Activated CD8-positive, alpha-beta T cell treated with anti-CD3 and anti-CD28 coated beads for 36 hours (primary cell): ENCODE measurements at places on chromosomes 3 and 15. TPM values are rescaled to one million over a fixed set of nuclear protein-coding genes. Genes with fewer than 3 reads are reported as not detected.

GRCh38 chr15:71226536-71227455, 111.5 kb downstream of the THSD4 start:
- DNase-seq, result no peak
- H3K36me3 ChIP-seq, result no peaks in the 10 kb centered on the region
- H3K4me1 ChIP-seq, result no peaks in the 10 kb centered on the region
- no peak overlapping the region for H3K4me3 ChIP-seq

- no peak overlapping the region for H3K4me3 ChIP-seq
- H3K4me1 ChIP-seq, result no peaks in the 10 kb centered on the region
- H3K36me3 ChIP-seq, result no peaks in the 10 kb centered on the region
- H3K27ac ChIP-seq, result no peak overlapping the region
- DNase-seq, result no peak
Observed at GRCh38 chr3:29324180-29324651, 43.3 kb downstream of the RBMS3 start.

DNA sequence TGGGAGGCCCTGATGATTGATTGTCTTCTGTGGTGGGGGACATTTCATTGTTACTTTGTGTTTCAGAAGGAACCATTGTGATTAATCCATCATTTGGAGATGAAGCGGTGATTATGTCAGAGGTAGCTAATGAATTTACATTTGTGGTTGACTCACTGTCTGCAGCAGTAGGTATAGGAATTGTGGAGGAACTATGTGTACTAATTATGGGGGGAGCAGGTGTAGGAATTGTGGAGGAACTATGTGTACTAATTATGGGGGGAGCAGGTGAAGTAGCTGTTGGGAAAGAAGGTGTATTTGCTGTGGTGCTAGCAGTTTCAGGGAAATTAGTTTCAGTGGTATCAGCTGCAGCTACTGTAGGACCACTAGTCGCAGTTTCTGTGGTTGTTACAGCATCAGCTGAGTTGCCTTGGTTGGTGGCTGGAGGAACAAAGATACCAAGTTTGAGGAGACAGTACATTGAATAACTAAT, 6.9 kb downstream of the MUC13 start:
- H3K36me3 ChIP-seq, result no peaks in the 10 kb centered on the region

GRCh38 chr3:144029769-144030168, 58.1 kb downstream of the DIPK2A start:
- H3K4me3 ChIP-seq, result no peak overlapping the region
- peaks cover 9% of the 10 kb centered on the region for H3K4me1 ChIP-seq
- no peak for DNase-seq
- no peak overlapping the region for H3K27ac ChIP-seq

- no peaks in the 10 kb centered on the region for H3K27me3 ChIP-seq
- no peaks in the 10 kb centered on the region for H3K36me3 ChIP-seq
- DNase-seq, result no peak
- H3K4me3 ChIP-seq, result no peak overlapping the region
Observed at GRCh38 chr15:32119694-32120330, 89.5 kb downstream of the CHRNA7 start.

GRCh38 chr3:116378077-116378476, 67.2 kb downstream of the LSAMP start:
- no peak for DNase-seq
- H3K36me3 ChIP-seq, result no peaks in the 10 kb centered on the region
- no peak overlapping the region for H3K4me3 ChIP-seq

- no peak overlapping the region for H3K27ac ChIP-seq
- H3K36me3 ChIP-seq, result no peaks in the 10 kb centered on the region
- peak; percentile 1 for DNase-seq
- H3K4me3 ChIP-seq, result no peak overlapping the region
- H3K4me1 ChIP-seq, result no peaks in the 10 kb centered on the region
Observed at GRCh38 chr3:89851974-89852621, 744.7 kb downstream of the EPHA3 start.

Gene RASL12
- total RNA-seq, result not detected

GRCh38 chr15:78130466-78131294, 565 bp downstream of the CIB2 start:
- H3K27me3 ChIP-seq, result peaks cover 1% of the 10 kb centered on the region
- peaks cover 22% of the 10 kb centered on the region for H3K4me1 ChIP-seq
- peak overlapping the region; percentile 70 for H3K4me3 ChIP-seq

DNA sequence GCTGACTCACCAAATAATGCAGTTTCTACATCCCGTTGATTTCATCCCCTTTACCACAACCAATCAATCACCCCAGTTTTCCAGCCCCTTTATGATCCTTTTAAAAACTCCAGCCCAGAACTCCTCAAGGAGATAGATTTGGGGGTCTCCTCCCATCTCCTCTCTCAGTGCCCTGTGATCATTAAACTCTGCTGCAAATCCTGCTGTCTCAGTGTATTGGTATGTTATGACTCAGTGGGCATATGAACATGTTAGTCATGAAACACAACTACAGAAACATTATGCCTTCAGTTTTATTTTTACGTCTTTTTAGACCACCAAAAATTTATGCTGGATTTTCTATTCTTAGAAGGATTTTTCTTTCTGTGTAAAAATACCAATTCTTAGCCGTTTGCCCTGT, 213.7 kb downstream of the DIPK2A start:
- peaks cover 6% of the 10 kb centered on the region for H3K4me1 ChIP-seq
- DNase-seq, result no peak
- no peak overlapping the region for H3K4me3 ChIP-seq
- no peak overlapping the region for H3K27ac ChIP-seq

- no peak overlapping the region for H3K4me3 ChIP-seq
- no peak for DNase-seq
- no peak overlapping the region for H3K27ac ChIP-seq
- peaks cover 13% of the 10 kb centered on the region for H3K36me3 ChIP-seq
Observed at GRCh38 chr15:72034351-72034750, 83.6 kb downstream of the MYO9A start.

- no peaks in the 10 kb centered on the region for H3K27me3 ChIP-seq
- no peak overlapping the region for H3K27ac ChIP-seq
- DNase-seq, result no peak
- H3K4me3 ChIP-seq, result no peak overlapping the region
- H3K36me3 ChIP-seq, result no peaks in the 10 kb centered on the region
Observed at GRCh38 chr3:50433954-50434353, 69.5 kb downstream of the CACNA2D2 start.

Gene STRA6
- total RNA-seq, result 0.72 TPM

Gene RBP2
- total RNA-seq, result not detected

Gene NUDT16
- total RNA-seq, result 5.1 TPM
